ENCODE measurements at places on chromosomes 5 and 9. TPM values are rescaled to one million over a fixed set of nuclear protein-coding genes. Genes with fewer than 3 reads are reported as not detected.

DNA sequence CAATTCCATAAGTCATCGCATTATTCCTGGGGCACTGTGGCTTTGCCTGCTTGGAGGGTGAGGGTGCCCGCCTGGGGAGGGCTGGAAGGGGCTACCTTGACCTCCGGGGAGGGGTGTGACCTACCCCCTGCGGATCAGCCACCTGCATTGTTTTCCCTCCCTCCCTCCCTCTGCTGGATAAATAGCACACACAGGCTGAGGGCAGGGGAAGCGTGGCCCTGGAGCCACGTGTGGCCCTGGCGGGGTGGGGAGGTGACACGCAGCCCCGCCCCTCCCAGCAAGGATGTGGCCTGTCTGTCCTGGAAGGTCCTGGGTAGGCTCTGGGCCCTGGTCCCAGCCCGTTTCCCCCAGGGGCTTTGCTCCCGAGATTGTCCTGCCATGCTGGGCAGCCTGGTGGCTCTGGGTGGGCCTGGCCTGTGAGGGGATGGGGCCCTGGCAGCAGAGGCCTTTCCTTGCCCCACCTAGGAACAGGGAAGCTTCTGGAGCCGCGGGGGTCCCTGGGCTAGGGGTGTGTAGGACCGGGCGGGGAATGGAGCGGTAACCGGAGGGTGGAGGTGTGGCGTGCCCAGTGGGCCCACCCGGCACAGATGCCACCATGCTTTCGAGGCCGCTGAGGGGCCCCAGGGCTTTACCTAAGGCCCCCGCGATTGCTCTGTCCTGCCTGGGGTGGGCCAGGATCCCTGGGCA is 33.4 kb downstream of the RXRA start:
- DNase-seq: no peak

DNA sequence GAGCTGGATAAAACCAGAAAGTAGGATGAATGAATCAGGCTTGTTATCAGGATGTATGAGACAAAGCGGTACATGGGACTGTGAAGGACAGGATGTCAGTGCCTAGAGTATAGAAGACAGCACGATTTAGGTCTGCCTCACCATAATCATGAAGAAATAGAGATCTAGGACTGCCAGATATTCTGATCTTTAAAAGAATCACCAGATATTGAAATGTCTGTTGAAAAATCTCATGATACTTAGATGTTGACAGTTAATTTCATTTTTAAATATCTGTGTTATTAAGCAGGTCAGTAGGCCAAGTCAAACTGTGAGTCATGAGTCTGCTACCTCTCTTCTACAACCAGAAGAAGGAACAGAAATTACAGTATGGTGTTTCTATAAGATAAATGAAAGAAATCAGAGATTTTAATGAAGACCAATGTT is 65.0 kb downstream of the ST8SIA4 start:
- DNase-seq: no peak

- DNase-seq: no peak
Observed at GRCh38 chr5:90446961-90447360, 27.6 kb downstream of the MBLAC2 start.

- no peak for DNase-seq
Observed at GRCh38 chr5:145902421-145902820, 29.6 kb upstream of the GRXCR2 start.

DNA sequence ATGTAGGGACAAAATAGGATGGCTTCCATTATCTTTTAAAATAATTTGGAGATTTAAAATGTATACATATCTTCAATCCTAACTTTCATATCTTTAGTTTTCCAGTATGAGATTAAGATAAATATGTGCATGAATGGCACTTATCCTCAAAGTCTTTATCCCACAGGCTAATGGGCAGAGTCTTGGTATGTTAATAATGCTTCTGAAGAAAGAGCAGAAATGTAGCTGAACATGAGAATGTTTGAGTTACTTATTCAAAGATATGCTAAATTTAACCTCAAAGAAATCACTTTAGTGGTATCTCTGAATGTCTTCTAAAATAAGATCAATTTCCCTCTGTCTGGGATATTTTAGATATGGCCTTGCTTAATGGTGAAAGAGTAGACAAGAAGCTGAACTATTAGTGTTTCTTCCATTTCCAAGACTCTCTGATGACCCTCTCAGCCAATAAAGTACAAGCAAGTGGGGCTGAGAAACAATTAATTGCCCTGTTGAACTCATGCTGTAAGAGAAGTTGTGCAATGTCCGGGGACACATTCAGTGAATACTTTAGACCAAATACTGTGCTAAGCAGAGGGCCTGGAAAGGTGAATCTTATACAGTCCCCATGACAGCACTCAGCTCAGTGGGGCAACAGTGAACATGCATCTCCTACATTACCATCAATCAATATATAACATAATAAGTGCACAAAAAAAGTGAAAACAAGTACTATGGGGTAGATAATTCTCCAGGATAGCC is 50.0 kb upstream of the ADAMTSL1 start:
- DNase-seq: no peak

Gene THBS4
- polyA plus RNA-seq: 5.4 TPM

Gene TEK
- polyA plus RNA-seq: 55.6 TPM

Gene TAF1L
- polyA plus RNA-seq: 0.16 TPM
